ENCODE measurements at places on chromosomes 13 and 19.

DNA sequence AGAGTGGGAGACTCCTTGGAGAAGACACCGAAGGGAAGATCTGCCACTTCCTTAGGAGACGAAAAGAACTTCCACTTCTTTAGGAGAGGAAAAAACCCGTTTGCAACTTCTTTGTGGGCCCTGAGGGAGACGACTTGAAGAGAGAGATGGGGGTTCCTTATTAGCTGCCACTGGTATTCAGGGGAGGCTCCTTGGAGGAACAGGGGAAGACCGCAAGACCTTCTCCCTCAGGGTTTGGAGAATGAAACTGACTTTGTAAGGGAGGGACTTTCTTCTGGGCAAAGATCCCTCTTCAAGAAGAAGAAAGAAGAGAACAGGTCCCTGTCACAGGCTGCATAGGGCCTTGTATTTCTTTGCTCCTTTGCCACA, 416 bp downstream of the BCKDHA start:
- no peak for DNase-seq

GRCh38 chr19:12670159-12670928, 3.7 kb downstream of the WDR83 start:
- DNase-seq, result no peak

DNA sequence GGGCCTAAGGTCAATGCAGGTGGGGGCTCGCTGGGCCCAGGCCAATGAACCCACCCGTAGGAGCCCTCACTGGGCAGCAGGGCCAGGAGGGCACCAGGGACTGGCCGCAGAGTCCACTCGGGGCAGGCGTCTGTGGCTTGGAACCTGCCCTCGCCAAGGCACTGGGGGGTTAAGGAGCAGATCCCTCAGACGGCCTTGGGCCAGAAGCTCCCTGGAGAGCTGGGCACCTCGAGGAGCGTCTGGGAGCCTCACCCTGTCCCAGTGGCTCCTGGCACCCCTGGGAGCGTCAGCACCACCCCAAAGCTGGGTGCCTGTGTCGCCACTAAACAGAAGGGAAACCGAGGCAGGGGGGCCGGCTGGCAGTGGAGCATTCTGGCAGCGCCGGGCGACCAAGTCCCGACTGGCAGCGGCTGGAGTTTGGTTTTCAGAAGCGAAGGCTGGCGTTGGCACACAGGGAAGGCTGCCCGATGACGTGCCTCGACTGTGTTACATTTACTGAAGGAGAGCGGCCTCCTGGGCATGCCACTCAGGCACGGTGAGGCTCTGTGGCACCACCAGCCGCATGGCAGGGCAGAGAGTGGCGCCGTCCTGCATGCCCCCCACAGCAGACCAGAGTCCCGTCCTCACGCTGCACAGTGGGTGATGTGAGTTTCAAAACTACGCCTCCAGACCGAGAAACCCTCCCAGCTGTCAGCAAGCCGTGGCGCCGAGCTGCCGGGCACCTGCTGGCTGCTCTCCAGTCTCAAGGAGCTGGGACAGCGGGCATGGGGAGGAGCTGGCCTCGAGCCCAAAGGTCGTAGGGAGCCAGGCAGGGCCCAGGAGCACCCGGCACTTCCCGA, 9.2 kb upstream of the MEX3D start:
- no peak for DNase-seq

DNA sequence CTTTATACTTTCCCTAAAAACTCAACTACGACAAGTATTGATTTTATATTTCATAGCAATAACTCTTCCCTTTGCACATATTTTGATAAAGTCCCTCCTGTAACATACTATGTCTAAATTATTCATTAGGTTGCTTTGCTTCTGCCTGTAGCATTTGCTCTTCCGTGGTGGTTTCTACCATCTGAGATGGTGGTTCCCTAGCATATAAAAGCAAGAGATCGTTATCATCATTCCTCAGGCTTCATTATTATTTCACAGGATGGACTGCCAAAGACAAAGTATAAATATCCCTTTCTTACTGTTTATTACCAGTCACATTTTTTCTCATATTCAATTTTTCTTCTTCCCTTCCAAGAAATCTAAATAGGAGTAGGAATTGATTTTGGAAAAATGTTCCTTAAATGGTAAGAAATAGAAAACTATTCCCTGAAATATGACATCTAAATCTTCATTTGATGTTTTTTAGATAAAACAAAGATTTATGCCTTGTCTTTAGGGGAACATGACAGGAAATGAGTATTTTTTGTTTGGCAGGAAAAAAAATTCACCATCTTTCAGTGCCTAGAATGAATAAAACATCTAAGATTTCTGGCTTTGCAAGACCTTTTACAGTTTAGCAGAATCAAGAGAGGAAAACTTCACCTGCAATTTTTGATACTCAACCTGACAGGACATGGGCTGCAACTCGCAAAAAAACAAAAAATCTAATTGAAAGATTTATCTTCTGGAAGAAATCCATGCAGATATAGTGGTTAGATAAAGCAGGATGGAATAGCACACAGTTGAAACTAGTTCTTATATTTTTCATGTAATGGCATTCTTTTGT, 340.0 kb downstream of the SPRY2 start:
- no peak for DNase-seq

DNA sequence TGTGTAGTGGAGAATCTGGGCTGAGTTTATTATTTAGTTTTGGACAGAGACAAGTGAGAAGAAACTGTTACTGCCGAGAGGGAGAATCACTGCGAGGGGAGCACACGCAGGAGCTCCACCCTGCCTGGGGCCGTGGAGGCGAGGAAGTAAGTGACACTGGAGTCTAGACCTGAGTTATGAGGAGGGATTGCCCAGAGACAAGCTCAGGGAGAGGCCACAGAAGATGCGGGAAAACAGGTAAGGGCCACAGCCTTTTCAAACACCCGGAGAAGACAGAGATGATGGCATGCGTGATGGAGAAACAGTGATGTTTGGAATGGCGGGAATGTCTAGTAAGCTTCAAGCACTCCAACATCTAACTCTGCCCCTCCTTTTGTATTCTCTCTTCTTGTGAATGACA, 84.1 kb downstream of the TNFSF11 start:
- DNase-seq, result no peak

GRCh38 chr13:101967781-101968180, 434.1 kb downstream of the FGF14 start:
- DNase-seq, result no peak

GRCh38 chr13:45490068-45490467, 25.3 kb downstream of the COG3 start:
- no peak for DNase-seq

GRCh38 chr19:4081441-4082129, 14.9 kb upstream of the ZBTB7A start:
- no peak for DNase-seq

GRCh38 chr19:48186541-48186991, 16.1 kb downstream of the ZSWIM9 start:
- no peak for DNase-seq

DNA sequence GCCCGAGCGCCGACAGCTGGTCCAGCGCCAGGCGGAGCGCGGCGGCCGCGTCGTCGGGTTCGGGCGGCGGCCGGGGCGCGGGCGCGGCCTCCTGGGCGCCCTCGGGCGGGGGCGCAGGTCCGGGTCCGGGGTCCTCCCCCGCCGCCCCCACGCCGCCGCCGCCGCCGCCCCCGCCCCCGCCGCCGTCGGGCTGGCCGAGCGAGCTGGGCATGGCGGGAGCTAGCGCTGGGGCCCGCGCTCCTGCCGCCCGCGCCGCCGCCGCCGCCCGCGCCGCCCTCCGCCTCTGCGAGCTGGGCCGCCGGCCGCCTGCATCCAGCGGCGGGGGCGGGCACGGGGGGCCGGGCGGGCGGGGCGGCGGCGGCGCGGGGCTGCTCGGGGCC, 287 bp downstream of the MEX3D start:
- DNase-seq, result no peak

DNA sequence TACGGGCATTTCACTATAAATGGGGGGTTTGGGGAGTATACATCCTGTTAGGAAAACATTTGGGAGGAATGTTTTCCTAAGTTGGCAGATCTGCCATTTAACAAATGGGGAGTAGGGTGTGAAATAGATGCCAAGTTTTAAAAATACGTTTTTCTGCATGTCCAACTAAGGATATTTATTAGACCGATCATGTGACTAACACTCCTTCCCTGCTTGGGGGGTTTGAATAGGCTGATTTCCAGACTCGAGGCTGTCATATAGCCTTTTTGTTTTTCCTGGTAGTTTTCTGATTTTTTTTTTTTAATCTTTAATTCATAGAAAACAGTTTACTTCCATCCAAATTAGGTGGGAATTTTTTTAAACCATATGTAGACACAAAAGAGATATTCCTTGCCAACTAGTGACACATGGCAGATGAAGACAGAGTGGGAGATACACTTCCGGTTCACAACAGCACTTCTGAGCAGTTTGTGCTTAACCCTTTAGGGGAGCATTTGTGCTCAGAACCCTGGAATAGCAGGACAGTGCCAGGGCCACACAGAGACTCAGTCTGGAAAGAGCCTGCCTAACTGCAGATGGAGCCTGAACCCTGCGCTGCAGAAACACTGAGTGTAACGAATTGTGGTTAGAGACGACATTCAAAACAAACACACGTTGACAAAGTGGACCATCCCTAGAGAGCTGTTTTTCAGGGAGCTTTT, 5.6 kb upstream of the GATAD2A start:
- no peak for DNase-seq

- DNase-seq, result no peak
These were observed 5.7 kb downstream of the PGPEP1 start for GRCh38 chr19:18346091-18346490.

DNA sequence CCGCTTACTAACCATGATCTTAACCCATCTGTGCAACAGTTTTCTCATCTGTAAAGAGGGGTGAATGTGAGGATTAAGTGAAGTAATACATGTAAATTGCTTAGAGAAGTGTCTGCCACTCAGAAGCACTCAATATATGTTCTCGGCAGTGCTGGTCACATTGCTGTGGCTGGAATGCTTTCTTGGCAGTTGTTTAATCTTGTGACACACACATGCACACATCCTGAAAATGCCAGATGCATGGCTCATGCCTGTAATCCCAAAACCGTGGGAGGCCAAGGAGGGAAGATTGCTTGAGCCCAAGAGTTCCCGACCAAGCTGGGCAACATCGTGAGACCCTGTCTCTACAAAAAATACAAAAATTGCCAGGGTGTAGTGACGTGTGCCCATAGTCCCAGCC, 4.9 kb upstream of the DMKN start:
- DNase-seq, result no peak

DNA sequence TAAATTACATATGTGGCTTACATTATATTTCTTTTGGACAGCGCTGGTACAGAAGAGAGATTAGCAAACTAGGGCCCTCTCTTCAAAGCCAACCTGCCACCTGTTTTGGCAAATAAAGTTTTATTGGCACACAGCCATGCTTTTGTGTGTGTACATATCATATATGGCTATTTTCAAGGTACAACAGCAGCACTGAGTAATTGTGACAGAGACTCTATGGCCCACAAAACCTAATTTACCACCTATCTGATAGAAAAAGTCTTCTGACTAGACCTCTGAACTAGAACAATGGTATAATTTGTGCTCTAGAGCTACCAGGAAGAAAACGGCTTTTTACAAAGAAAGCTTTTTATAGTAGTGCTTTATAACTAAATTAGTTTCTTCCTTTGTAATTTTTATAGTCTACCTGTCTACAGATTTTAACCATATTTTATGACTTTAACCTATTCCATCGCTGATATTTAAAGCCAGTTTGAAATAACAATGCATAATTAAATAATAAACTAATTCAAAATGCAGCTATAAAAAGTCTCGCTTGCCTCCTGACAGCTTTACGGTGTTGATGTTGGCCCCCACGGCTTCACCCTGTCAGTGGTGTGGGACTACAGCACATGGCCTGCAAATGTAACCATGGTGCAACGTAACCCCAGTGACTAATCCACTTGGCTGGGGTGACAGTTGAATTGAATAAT, 17.7 kb upstream of the DPY19L3 start:
- DNase-seq, result no peak

- DNase-seq, result no peak
These were observed 328.0 kb upstream of the ZNF507 start for GRCh38 chr19:32017176-32017953.

DNA sequence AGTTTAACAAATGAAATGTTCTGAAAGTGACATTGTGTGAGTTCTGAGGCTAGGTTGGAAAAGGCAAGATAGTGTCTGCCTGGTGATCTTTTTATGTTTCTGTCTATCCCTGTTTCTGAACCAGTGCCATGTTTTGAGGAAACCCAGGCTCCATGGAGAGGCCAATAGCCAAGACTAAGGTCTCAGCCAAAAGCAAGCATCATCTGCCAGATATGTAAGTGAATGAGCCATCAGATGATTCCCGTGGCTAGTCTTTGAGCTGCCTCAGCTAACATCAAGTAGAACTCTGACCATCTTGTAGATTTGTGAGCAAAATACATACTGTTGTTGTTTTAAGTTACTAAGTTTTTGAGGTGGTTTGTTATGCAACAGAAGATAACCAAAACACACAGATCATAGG, 19.6 kb upstream of the CCNA1 start:
- DNase-seq, result no peak

DNA sequence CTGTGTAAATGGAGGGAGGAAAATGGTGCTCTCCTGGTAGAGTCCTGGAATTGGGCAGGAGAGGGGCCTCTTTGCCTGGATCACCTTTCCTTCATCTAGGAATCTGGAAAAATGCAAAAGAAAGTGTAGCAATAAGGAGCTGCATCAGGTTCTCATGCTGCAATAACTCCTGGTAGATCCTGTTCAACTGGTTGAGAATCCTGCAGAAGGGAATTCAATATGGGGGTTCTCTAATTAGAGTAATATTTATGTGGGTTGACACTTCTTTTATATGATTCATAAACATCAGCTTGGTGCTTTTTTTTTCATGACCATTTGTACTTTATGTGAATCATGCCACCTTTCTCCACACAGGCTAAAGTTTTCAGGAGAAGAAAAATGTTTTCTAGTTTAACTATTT, 9.5 kb upstream of the NUDT15 start:
- no peak for DNase-seq

DNA sequence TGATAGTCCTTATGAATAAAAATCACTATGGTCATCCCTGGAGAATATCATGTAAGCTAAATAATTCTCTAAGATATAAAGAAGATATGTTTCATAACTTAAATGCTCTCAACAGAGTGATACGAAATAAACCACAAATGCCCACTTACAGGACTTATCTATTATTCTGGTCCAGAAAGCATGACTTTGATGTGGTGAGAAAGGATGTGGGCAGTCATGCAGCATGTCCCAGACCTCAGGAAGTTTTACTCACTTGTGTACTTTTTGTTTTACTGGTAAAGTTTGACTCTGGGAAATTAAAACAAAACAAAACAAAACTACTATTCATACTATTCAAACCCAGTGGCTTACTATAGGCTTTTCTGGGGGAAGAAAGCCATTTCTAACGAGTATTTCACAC, 483.2 kb upstream of the SLITRK6 start:
- DNase-seq, result no peak

GRCh38 chr13:24716446-24716845, 36.2 kb downstream of the ATP12A start:
- no peak for DNase-seq

GRCh38 chr19:55525289-55526101, 11.4 kb downstream of the SBK2 start:
- DNase-seq, result no peak

GRCh38 chr19:41529484-41530183, 46.3 kb upstream of the CEACAM21 start:
- DNase-seq, result no peak

DNA sequence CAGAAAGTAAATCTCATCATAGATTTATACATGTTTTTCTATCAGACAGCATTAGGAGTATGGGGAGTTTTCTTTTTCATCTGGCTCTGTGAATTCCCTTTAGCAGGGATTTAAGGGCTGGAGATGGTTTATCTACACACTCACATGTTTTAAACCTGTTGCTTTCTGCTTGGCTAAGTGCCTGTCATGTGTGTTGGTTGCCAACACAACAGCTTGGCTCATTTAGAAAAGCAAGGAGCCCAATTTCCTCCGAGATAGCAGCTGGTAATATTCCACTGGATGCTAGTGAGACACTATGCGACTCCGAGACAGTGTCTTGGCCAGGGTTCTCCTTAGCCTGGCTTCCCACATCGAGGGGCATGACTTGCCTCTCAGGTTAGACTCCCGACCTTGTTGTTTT, 83.3 kb downstream of the KLF5 start:
- no peak for DNase-seq

Measured in activated T-cell treated with anti-CD3 and anti-CD28 coated beads, Interleukin-2, amount 50 U/mL, for 24 hours (primary cell).